ENCODE measurements at places on chromosomes 2 and 18.

GRCh38 chr18:49768051-49768391 lies 45.3 kb downstream of the ACAA2 start:
- no peak for DNase-seq

GRCh38 chr2:101361121-101361520 lies 26.2 kb downstream of the CREG2 start:
- DNase-seq, result peak; percentile 49

DNA sequence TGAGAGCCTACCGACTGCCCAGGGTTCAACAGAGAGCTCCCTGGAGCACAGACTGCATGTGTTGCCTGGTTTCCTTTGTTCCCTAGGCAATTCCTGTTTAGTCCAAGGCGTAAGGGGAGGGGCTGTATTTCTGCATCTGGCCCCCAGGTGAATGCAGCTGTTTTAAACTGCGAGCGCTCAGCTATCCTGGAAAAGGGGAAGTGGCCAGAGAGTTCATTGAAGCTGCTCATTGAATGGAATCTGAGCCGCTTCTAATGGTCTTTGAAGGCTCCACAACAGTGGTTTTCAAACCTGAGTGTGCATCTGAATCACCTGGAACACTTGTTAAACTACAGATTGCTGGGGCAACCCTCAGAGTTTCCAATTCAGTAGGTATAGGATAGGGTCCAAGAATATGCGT lies 18.1 kb downstream of the MAPK4 start:
- DNase-seq, result no peak

- DNase-seq, result no peak
Measured at GRCh38 chr2:20092226-20092900, 40.9 kb upstream of the LAPTM4A start.

- DNase-seq, result no peak
Measured at GRCh38 chr18:34807106-34807796, 97.2 kb downstream of the DTNA start.

GRCh38 chr2:240601831-240602160 lies 15.3 kb downstream of the CAPN10 start:
- no peak for DNase-seq

DNA sequence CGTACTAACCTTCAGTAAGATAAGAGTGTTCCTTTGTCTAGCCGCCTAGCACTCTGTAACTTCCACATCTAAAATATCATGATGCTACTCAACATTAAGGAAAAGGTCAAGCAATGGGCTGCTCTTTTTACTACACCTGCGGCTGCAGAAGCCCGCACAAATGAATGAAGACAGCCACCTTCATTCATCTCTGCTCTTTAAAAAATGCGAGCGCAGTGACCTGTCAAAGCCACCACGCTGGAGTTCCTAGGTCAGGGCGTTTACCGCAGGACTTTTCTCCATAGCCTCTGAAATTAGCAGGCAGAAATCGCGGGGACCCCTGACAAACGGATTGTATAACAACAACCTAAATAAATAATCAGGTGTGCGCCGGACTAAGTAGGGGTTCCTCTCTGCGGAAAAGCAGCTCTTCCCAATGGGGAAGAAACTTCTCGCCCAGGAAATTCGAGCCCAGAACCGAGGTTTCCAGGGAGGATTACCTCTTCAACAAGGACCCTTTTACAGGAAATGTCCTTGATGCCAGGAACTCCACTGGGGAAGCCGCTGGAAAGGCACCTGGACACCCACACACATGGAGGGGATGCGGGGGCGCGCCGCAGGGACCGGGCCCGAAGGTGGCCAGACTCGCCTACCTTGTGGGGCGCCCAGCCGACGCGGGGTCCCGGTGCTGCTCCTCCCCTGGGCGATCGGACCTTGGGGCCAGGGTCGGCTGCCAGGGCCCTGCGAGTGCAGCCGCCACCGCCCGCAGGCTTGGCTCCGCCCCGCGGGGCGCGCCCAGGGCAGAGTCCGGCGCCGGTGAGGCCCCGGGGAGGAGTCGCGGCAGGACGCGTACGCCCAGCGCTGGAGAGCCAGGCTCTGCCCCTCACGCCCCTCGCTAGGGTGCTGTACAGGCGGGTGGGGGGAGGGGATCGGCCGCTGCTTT lies at the start of gene CCDC68:
TSS of gene CCDC68 (minus strand) at position 758 of the 922 bp plus-strand sequence. CDS start 16,670 bp downstream, outside the sequence.
- no peak for DNase-seq

Measured in inflammatory macrophage treated with lipopolysaccharide for 1 hour (primary cell).